ENCODE measurements at places on chromosomes 7 and 10. TPM values are rescaled to one million over a fixed set of nuclear protein-coding genes. Genes with fewer than 3 reads are reported as not detected.

Gene CLCN1
- total RNA-seq = 0.23 TPM

Gene DPYSL4
- 16.8 TPM for total RNA-seq

Gene OR6V1
- not detected for total RNA-seq

Gene RAMP3
- 0.85 TPM for total RNA-seq

Gene HABP2
- total RNA-seq = 0.09 TPM

Gene GNGT1
- 0.63 TPM for total RNA-seq

Gene CREB5
- 1.1 TPM for total RNA-seq

GRCh38 chr7:140054751-140055150 lies 8.0 kb downstream of the PARP12 start:
- no peaks in the 10 kb centered on the region for H3K27me3 ChIP-seq
- no peaks in the 10 kb centered on the region for H3K36me3 ChIP-seq
- no peak for DNase-seq
- no peak overlapping the region for H3K27ac ChIP-seq
- no peak overlapping the region for H3K4me3 ChIP-seq
- H3K4me1 ChIP-seq = no peaks in the 10 kb centered on the region

GRCh38 chr10:120517196-120517595 lies 60.2 kb downstream of the PLPP4 start:
- H3K27ac ChIP-seq = no peak overlapping the region
- H3K27me3 ChIP-seq = peaks cover 12% of the 10 kb centered on the region
- H3K4me1 ChIP-seq = no peaks in the 10 kb centered on the region
- H3K4me3 ChIP-seq = no peak overlapping the region
- no peaks in the 10 kb centered on the region for H3K36me3 ChIP-seq
- no peak for DNase-seq

GRCh38 chr10:115939101-115939854 lies 333.7 kb downstream of the GFRA1 start:
- H3K27me3 ChIP-seq = no peaks in the 10 kb centered on the region
- H3K4me3 ChIP-seq = no peak overlapping the region
- H3K4me1 ChIP-seq = peaks cover 7% of the 10 kb centered on the region
- no peak overlapping the region for H3K27ac ChIP-seq
- no peaks in the 10 kb centered on the region for H3K36me3 ChIP-seq

DNA sequence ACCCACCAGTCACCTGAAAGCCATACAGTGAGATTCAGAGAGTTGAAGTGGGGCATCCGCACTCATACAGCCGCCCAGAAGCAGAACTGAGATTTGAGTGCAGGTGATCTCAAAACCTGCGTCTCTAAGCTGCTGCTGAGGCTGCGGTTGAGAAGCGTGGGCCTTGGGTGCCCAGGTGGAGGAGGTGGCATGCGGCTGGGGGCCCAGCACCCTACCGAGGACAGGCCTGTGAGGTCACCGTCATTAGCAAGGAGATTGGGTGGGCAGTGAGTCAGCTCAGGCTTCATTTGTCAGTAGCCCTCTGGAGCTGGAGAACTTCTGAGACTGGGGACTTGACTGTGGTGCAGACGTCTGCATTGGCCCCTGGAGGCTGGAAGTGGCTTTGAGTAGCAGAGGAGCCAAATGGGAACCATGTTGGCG lies 29.8 kb downstream of the ZMIZ1 start:
- H3K4me3 ChIP-seq = no peak overlapping the region
- DNase-seq = no peak
- H3K27me3 ChIP-seq = no peaks in the 10 kb centered on the region
- peak overlapping the region; percentile 41 for H3K27ac ChIP-seq

- DNase-seq = no peak
- no peaks in the 10 kb centered on the region for H3K36me3 ChIP-seq
- peaks cover 16% of the 10 kb centered on the region for H3K4me1 ChIP-seq
- peaks cover 18% of the 10 kb centered on the region for H3K27me3 ChIP-seq
- no peak overlapping the region for H3K27ac ChIP-seq
These were observed 12.7 kb downstream of the CHN2 start for GRCh38 chr7:29207162-29207801.

- DNase-seq = no peak
- H3K27me3 ChIP-seq = no peaks in the 10 kb centered on the region
- H3K27ac ChIP-seq = peak overlapping the region; percentile 78
- no peaks in the 10 kb centered on the region for H3K4me1 ChIP-seq
- H3K4me3 ChIP-seq = no peak overlapping the region
- H3K36me3 ChIP-seq = peaks cover 18% of the 10 kb centered on the region
These were observed 7.8 kb downstream of the GPER1 start for GRCh38 chr7:1095621-1096155.

DNA sequence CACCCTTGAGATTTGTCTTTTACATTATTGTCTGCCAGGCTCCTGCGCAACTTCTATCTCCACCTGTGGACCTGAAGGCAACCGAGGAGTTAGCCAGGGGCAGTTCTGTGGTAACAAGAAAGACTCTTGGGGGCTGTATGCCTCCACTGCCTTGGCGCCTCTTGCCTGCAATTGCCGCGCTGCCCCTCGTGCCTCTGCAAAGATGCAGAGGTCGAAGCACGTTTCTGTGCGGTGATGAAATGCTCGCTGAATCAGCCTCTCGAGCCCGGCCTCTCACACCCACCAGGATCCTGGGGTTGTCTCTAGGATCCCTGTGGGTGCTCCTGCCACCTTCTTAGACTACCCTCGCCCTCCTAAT lies 486 bp upstream of the LHFPL3 start:
- peaks cover 16% of the 10 kb centered on the region for H3K4me1 ChIP-seq
- no peaks in the 10 kb centered on the region for H3K36me3 ChIP-seq
- peaks cover 69% of the 10 kb centered on the region for H3K27me3 ChIP-seq
- peak; percentile 33 for DNase-seq

DNA sequence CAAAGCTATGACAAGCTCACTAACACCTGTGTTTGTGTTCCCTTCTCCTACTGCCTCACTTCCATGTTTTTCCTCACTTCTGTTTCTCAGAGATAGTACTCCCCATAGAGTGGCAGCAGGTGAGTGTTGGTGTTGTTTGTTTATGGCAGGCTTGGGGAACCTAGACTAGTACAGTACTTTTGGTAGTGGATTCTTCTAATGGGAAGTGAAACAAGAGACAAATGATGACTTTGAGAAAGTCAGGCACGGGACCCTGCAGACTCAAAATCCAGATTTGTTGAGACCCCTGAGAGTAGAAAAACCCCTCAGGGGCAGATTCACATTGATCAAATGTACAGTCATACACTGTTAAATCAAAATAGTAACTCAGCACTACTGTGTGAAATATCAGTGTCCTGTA lies 6.4 kb upstream of the CFAP69 start:
- no peak overlapping the region for H3K27ac ChIP-seq
- no peaks in the 10 kb centered on the region for H3K36me3 ChIP-seq
- H3K4me3 ChIP-seq = no peak overlapping the region

- no peaks in the 10 kb centered on the region for H3K27me3 ChIP-seq
- H3K36me3 ChIP-seq = peaks cover 12% of the 10 kb centered on the region
- H3K27ac ChIP-seq = no peak overlapping the region
- no peak for DNase-seq
- peaks cover 23% of the 10 kb centered on the region for H3K4me1 ChIP-seq
These were observed 81.8 kb downstream of the PTPN20 start for GRCh38 chr10:46992803-46993561.

DNA sequence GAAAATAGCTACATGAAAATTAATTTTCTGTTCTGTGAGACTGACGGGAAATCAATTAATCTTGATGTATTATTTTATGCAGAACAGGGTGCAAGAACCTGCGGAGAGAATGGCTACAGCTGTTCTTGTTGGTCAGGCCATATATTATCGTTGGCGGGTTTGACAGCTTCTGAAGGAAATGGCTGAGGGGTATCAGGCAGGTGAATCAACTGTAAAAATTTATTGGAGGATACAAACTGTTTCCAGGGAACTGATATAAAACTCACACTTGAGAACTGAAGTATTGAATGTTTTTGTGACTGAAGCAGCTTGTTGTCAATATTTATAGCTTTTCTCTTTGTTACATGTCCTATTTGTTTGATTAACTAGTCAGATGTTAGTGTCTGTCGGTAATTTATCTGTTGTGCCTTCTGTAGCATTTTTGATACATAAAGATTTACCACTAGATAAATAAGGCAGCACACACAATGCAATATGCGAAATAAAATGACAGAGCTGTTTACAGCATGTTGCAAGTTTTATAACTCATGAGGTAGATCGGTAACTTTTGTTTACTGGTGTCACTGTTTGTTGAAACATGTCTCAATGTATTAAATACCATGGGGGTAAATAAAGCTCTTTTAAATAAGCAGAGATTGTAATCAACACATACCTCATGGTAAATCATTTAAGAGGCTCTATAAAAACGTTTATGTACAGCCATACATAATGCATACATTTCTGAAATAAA lies 308.2 kb downstream of the LRMDA start:
- DNase-seq = no peak
- peaks cover 16% of the 10 kb centered on the region for H3K4me1 ChIP-seq
- no peaks in the 10 kb centered on the region for H3K27me3 ChIP-seq
- H3K27ac ChIP-seq = no peak overlapping the region
- no peaks in the 10 kb centered on the region for H3K36me3 ChIP-seq
- H3K4me3 ChIP-seq = no peak overlapping the region

DNA sequence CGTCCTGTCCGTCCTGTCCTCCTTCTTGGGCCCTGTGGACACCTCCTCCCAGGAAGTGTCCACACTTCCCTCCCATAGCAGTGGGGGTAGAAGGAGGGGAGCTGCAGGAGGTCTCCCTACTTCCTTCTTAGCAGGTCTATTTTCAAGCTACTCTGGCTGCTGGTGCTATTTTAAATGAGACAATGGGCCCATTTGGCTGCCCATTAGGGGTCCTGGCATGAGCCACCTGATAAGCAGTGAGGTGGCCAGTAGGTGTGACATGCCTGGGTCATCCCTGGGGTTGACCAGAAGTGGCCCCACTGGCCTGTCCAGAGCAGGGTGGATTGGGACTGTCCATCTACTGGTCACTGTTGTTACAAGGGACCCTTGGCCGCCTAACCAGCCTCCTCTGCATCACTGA lies 75.2 kb downstream of the COL13A1 start:
- H3K4me1 ChIP-seq = peaks cover 81% of the 10 kb centered on the region
- H3K36me3 ChIP-seq = no peaks in the 10 kb centered on the region
- DNase-seq = no peak

GRCh38 chr7:136925044-136925443 lies 56.6 kb downstream of the CHRM2 start:
- no peaks in the 10 kb centered on the region for H3K36me3 ChIP-seq
- no peak overlapping the region for H3K4me3 ChIP-seq
- no peaks in the 10 kb centered on the region for H3K27me3 ChIP-seq
- no peak for DNase-seq
- H3K27ac ChIP-seq = no peak overlapping the region
- peaks cover 18% of the 10 kb centered on the region for H3K4me1 ChIP-seq

- peaks cover 9% of the 10 kb centered on the region for H3K4me1 ChIP-seq
- peak; percentile 38 for DNase-seq
- H3K36me3 ChIP-seq = peaks cover 21% of the 10 kb centered on the region
- peaks cover 4% of the 10 kb centered on the region for H3K27me3 ChIP-seq
- H3K4me3 ChIP-seq = no peak overlapping the region
- no peak overlapping the region for H3K27ac ChIP-seq
These were observed 22.2 kb upstream of the LYZL1 start for GRCh38 chr10:29266641-29267040.

- peaks cover 24% of the 10 kb centered on the region for H3K4me1 ChIP-seq
- H3K4me3 ChIP-seq = no peak overlapping the region
- no peaks in the 10 kb centered on the region for H3K36me3 ChIP-seq
- DNase-seq = no peak
- H3K27me3 ChIP-seq = no peaks in the 10 kb centered on the region
These were observed 65.1 kb downstream of the MGMT start for GRCh38 chr10:129531969-129532660.

GRCh38 chr10:34031400-34031799 lies 696.9 kb upstream of the NRP1 start:
- no peaks in the 10 kb centered on the region for H3K4me1 ChIP-seq
- no peak for DNase-seq
- no peak overlapping the region for H3K4me3 ChIP-seq
- no peak overlapping the region for H3K27ac ChIP-seq
- H3K36me3 ChIP-seq = peaks cover 5% of the 10 kb centered on the region

GRCh38 chr7:11710377-11710776 lies 121.6 kb downstream of the THSD7A start:
- H3K27me3 ChIP-seq = no peaks in the 10 kb centered on the region
- H3K27ac ChIP-seq = no peak overlapping the region
